ENCODE measurements at places on chromosomes 2 and 18.
A peak's percentile ranks its signal among the peaks of the same experiment; 100 is the strongest.

GRCh38 chr2:226733189-226733858, 66.3 kb downstream of the IRS1 start:
- DNase-seq, result no peak

GRCh38 chr2:111970453-111970852, 72.0 kb downstream of the MERTK start:
- no peak for DNase-seq

DNA sequence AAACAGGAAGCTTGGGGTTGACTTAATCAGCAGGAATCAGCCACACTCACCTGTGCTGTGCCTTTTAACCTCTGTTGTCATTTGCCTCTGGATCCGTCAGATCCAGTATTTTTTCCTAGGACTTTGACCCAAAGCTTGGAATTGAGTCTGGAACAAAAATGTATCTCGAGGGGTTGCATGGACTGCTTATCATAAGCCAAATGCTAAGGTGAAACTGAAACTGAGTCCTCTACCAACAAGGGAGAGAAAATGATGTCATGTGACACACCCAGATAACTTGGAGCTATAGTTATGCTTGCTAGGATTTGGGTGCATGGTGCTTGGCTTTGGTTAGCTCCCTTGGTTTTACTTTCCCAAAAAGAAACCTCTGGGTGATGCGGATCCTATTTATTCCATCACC, 2158.6 kb upstream of the PIK3C3 start:
- no peak for DNase-seq

DNA sequence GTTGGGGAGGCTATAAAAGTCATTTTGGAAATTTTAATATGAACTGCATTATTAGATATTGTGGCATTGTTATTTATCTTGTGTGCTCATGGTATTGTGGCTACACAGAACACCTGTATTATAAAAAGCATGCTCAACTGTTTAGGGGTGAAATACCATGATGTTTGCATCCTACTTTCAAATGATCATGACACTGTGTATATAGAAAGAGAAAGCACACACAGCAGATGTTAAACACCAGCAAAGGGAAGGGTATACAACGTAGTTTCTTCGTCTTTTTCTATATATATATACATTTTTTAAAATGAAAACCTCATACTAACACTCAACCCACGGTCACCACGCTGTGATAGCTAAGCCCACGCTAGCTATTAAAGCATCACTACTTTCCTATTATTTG, 27.1 kb downstream of the STARD7 start:
- no peak for DNase-seq

- no peak for DNase-seq
Observed at GRCh38 chr18:63177919-63178821, 141.4 kb downstream of the BCL2 start.

DNA sequence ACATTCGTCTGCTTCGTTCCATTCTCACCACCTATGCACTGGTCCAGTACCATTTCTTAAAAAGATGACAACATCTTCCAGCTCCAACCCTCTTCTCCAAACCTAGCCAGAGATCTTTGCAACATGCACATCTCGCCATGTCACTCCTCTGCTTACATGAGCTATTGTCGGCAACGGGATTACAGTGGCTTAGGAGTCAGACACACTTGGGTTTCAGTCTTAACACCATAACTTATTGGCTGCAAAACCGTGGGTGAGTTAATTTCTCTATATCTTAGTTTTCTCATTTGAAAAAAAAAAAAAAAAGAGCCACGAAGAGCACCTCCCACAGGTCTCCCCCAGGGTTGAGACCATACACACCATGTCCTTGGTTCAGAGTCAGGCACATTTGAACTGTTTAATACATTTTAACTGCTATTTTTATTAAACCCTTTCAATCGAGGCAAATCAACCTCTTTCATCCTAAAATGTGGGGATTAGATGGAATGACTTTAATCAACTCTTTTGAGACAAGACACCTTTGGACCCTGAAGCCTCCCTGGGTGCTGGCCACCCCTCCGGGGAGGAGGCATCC, 889 bp downstream of the ANKRD29 start:
- no peak for DNase-seq

- DNase-seq, result peak; percentile 63
Observed at GRCh38 chr2:205754924-205755321, 72.6 kb downstream of the NRP2 start.

GRCh38 chr2:70094978-70095719, 7.9 kb downstream of the PCBP1 start:
- DNase-seq, result no peak

DNA sequence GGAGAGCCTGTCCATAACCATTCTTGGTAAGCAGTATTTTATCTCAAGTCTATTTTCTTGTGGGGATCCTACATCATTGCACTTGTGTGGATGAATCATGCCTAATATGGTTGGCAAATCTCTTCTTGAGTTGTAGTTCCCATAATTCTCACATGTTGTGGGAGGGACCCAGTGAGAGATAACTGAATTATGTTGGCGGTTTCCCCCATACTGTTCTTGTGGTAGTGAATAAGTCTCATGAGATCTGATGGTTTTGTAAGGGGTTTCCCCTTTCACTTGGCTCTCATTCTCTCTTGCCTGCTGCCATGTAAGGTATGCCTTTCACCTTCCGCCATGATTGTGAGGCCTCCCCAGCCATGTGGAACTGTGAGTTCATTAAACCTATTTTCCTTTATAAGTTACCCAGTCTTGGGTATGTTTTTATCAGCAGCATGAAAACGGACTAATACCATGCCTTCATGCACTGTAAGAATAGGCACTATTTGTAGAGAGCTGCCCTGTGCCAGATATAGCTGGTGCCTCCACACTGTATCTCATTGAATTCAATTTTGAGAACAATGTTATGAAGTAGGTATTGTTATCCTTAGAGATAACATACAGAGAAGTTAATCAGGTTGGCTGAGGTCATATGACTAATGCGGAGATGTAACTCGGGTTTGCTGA, 148.3 kb downstream of the PLCL1 start:
- no peak for DNase-seq

DNA sequence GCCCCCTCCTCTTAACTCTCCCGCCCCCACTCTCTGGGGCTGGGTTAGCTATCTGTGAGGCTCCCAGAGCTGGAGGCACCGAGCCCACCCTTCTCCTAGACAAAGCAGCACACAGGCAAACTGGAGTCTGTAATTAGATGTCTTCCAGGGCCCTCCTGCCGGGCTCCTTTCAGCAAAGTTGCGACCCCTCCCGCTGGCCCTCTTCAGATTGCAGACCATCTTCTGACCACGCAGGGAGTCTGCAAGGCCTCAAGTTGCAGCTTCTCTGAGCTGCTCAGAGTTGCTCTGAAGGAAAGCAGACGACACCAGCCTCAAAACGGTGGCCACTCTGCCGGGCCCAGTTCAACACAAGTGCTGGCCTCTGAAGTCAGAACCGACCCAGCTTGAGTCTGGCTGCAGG, 228.4 kb upstream of the COPS8 start:
- no peak for DNase-seq

DNA sequence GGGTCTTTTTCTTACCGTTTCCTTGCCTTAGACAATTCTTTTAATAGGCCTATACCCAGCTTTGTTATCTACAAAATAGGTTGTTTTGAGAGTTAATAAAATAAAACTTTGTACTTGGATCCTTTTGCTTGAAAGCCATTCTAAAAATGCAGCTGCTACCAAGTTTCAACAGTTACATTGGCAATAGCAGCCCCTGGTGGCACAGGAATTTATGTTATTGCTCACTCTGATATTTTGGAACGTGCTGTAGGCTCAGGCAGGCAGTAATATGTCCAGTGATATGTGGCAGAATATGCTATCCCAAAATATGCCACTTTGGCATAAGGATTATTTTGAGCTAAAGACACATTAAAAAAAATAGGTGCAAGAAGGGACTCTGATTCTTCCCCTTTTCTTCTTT, 6.7 kb upstream of the COMMD1 start:
- DNase-seq, result no peak

DNA sequence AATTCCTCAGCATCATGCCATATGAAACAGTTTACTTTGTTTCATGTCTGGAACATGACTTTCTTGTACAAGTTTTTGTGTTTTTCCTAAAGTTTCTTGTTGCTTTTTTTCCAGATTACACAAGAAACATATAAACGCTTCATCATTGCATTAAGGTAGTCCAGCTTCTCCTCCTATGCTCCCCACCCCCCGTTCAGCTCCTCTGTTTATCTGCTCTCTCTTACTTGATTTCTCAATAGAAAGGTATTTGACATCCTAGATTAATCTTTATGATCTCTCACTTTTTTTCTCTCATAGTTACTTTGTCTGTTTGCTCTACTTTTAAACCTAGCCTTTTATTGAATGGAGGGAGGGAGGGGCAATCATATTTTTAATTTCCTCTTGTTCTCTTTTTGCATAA, 25.4 kb downstream of the SLC40A1 start:
- peak; percentile 57 for DNase-seq

- DNase-seq, result no peak
Observed at GRCh38 chr2:120177973-120178372, 45.2 kb downstream of the TMEM185B start.

- DNase-seq, result no peak
Observed at GRCh38 chr2:26359886-26360473, 13.4 kb upstream of the ADGRF3 start.

GRCh38 chr2:195026261-195026660, 630.8 kb upstream of the SLC39A10 start:
- peak; percentile 60 for DNase-seq

GRCh38 chr2:32697156-32697555, 69.3 kb downstream of the TTC27 start:
- peak; percentile 83 for DNase-seq

GRCh38 chr2:212427638-212428037, 111.0 kb downstream of the ERBB4 start:
- no peak for DNase-seq

GRCh38 chr18:51751901-51752300, 554.4 kb upstream of the MEX3C start:
- DNase-seq, result peak; percentile 50

GRCh38 chr2:10947005-10947440, 35.3 kb downstream of the KCNF1 start:
- DNase-seq, result peak; percentile 73

DNA sequence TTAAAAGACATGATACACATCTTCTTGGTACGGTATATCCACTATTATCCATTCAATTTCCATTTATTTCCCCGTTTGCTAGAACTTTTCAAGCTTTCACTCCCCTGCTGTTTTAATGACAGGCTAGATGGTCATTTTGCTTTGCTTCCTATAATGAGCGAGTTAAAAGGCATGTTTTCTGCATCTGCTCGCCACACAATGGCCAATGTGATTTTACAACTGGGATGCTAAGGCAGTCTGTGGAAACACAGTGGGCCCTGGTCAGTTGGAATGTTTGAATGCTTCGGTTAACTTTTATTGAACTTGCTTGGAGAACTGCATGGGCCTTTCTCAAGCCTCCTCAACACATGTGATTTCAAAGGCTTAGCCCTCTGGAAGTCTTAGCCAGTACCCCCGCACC, 48.4 kb upstream of the TNP1 start:
- no peak for DNase-seq

DNA sequence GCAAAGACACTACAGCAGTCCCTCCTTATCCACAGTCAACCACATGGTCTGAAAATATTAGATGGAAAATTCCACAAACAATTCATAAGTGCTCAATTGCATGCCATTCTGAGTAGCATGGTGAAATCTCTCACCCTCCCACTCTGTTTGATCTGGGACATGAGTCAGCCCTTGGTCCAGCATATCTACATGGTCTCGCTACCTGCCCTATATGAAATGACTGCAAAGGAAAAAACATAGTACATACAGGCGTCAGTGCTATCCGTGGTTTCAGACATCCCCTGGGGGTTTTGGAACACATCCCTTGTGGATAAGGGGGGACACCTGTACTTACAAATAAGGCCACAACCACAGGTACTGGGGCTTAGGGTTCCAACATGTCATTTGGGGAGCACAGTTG, 73.7 kb downstream of the CABLES1 start:
- DNase-seq, result peak; percentile 24

- no peak for DNase-seq
Observed at GRCh38 chr2:86045541-86045940, 60.1 kb downstream of the POLR1A start.

DNA sequence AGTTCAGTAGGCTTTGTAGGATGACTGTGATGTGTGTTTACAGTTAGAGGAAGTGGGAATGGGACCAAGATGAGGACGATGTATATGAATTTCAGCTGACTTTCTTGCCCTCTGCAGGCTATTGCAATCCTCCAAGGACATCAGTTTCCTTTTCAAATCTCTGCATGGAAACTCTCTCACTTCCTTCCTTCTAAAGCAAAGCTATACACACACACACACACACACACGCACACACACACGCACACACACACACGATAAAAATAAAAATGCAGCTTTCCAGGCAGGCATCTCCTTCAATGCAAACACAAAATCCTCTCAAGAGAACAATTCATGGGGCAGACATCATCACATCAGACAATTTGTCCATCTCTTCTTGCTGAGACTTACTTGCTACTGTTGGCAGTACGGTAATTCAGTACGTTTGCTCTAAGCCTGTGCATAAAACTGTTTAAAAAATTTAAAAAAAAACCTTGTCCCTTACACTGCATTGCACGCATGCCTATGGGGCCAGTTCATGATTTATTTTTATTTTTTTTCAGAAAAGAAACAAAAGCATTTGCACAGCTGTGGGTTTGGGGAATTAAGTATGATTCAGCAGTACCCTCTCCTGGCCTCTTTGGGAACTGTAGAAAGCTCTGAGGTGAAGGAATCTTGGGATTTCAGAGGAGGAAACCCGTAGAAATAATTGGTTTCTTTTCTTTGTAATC, 27.1 kb upstream of the ICOS start:
- peak; percentile 72 for DNase-seq

DNA sequence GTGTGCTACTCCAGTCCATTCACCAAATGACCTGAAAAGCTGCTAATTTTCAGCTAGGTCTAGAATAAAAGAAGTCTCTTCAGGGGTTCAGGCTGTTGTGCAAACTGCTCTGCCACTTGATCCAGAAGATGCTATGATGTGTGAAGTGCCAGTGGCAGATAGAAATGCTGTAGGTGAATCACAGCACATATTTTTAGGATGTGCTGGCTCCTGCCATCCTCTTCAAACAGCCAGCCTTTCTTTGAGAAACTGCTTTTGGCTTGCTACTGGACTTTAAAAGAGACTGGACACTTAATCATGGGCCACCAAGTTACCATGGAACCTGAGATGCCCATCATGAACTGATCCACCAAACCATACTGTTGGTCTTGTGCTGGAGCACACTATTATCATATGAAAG, 322.1 kb downstream of the EN1 start:
- DNase-seq, result no peak

GRCh38 chr18:568731-569130, 11.4 kb upstream of the CETN1 start:
- DNase-seq, result no peak

DNA sequence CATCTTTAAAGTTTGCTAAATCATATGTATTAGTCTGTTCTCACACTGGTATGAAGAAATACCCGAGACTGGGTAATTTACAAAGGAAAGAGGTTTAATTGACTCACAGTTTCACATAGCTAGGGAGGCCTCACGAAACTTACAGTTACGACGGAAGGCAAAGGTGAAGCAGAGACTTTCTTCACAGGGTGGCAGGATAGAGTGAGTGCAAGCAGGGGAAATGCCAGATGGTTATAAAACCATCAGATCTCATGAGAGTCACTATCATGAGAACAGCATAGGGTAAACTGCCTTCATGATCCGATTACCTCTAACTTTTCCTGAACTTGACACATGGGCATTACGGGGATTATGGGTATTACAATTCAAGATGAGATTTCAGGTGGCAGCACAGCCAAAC, 1075.2 kb upstream of the NRXN1 start:
- DNase-seq, result no peak

- DNase-seq, result peak; percentile 65
Observed at GRCh38 chr18:9898792-9899549, 13.2 kb downstream of the TXNDC2 start.

Measured in fibroblast of skin of right biceps (primary cell).